ENCODE measurements at places on chromosomes 2 and 18. TPM values are rescaled to one million over a fixed set of nuclear protein-coding genes. Genes with fewer than 3 reads are reported as not detected.

DNA sequence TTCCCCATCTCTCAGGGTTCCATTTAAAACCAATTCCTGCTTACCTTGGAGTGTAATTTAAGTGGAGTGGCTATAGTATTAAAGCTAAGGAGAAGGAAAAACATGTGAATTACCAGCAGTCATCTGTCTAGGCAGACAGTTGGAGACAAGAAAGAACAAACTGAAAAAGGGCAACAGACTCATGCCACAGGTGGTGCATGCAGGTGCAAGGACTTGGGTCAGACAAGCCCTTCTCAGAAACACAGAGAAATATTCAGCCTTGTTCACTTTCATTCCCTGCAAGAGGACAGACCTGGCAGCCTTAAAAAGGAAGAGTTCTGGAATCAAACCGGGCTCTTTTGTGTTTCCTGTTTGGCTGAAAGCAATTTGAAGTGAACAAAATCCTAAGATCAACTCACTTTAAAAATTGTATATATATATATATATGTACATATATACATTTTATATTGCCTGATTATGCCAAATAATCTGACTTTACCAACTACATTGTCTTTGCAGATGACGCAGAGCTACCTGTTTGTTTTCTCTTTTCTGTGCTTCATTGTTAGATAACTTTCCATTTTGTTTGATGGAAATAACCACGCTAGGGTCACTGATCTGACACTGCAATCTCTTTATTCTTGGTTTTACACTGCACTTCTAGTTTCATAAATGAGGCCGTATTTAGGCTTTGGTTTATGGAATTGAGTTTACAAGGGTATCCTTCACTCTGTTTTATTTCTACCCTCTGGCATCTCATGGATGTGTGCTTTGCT lies 35.1 kb upstream of the VPS54 start:
- no peak for DNase-seq

The RNF125 gene
- 1.7 TPM for total RNA-seq

DNA sequence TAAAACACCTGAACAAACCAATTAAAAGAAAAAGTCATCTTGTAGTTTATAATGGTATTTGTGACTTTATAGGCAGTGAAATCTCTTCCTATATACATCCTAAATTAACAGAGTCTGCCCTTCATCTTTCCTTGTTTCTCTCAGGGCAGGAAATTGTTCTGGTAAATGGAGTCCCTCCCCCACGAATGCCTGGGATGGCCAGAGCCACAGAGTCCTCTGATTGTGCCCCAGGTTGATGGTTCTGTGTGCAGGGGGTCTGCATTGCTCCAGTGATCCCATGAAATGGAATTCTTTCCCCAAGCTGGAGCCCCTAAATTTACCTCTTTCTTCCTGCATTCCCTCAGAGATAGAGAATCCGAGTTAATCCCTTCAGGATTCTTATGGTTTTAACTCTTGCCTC lies 155.5 kb downstream of the MTX2 start:
- DNase-seq, result no peak

GRCh38 chr2:45691171-45691999 lies 39.9 kb downstream of the PRKCE start:
- DNase-seq, result no peak

DNA sequence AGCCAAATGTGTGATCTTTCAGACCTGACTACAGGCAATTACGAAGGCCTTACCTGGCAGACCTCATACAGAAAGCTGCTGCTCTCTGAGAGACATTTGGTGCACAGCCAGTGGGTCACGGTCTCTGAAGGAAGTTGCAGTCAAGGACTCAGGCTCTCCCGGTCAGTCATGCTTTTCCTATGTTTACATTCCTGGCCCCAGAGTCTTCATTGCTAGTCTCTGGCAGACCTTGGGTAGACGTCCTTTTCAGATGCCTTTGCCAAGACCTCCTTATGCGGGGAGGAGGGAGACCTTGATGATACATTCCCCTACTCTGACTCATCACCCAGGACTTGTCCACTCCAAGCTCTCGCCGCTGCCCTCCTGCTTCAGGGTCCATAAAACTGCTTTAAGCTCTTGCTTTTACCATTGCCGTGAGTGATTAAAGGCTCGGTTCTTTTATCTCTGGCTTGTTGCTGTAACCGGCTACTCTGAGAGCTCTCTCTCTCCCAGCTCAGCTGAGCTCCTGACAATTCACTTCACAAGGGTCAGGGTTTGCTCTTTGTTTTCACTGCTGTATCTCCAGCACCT lies 62.0 kb upstream of the SLC35F5 start:
- DNase-seq, result peak; percentile 60

The C2orf15 gene
- total RNA-seq, result 0.60 TPM

The MYO5B gene
- 8.4 TPM for total RNA-seq

DNA sequence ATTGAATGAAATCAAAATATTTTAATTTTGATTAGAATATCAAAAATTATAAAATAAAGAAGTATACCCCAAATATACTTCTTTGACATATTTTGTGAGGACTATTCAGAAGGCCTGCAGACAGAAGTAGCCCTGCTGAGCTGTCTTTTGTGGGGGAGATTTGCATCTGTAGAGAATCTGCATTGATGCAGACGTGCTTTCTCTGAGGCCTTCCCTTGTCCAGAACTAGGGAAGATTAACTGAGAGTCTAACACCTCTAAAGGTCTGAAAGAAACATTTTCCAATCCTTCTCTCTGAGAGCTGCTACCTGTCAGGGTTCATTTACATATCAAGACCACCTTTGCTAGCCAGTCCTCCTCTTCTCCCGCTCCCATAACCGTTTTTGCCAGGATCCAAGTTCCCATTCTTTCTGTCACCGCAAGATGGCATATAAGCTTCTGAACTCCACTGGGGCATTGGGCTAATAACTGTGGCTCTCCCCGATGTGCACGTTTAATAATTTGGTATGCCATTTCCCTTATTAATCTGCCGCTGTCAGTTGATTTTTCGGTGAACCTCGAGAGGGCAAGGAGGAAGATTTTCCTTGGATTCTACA lies 510.4 kb upstream of the CNTNAP5 start:
- no peak for DNase-seq

- DNase-seq, result peak; percentile 64
Measured at GRCh38 chr2:171600126-171600525, 77.9 kb downstream of the CYBRD1 start.

- DNase-seq, result no peak
Measured at GRCh38 chr18:23816740-23817139, 127.5 kb downstream of the LAMA3 start.

The FAP gene
- 3.0 TPM for total RNA-seq

- no peak for DNase-seq
Measured at GRCh38 chr2:157326698-157327097, 1.1 kb upstream of the ERMN start.

DNA sequence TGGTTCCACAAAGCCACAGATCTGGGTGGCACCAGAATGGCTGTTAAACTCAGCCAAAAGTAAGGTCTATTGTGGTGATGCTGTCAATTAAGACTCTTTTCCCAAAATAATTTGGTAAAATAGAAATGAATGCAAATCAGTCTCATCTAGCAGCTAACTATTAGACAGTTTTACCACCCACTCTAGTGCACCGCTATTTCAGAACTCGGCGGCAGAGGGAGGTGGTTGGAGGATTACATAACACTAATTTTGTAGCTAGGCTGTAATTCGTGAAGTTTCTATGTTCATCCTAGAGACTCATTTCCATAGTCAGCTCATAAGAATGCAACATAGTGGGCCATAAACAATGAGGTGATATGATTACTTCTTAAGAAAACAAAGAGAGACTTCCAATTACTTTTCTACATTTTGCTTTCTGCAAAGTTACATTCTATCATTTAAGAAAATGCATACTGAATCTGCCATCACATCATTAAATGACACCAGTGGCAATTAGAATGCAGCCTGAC lies 413.8 kb downstream of the FBXO15 start:
- DNase-seq, result no peak

- no peak for DNase-seq
Measured at GRCh38 chr2:121904656-121905055, 149.2 kb downstream of the TSN start.

GRCh38 chr2:234286118-234286598 lies 210.7 kb downstream of the ARL4C start:
- no peak for DNase-seq

The CMPK2 gene
- total RNA-seq, result 10.5 TPM

GRCh38 chr2:159591221-159591620 lies 25.1 kb downstream of the BAZ2B start:
- no peak for DNase-seq

DNA sequence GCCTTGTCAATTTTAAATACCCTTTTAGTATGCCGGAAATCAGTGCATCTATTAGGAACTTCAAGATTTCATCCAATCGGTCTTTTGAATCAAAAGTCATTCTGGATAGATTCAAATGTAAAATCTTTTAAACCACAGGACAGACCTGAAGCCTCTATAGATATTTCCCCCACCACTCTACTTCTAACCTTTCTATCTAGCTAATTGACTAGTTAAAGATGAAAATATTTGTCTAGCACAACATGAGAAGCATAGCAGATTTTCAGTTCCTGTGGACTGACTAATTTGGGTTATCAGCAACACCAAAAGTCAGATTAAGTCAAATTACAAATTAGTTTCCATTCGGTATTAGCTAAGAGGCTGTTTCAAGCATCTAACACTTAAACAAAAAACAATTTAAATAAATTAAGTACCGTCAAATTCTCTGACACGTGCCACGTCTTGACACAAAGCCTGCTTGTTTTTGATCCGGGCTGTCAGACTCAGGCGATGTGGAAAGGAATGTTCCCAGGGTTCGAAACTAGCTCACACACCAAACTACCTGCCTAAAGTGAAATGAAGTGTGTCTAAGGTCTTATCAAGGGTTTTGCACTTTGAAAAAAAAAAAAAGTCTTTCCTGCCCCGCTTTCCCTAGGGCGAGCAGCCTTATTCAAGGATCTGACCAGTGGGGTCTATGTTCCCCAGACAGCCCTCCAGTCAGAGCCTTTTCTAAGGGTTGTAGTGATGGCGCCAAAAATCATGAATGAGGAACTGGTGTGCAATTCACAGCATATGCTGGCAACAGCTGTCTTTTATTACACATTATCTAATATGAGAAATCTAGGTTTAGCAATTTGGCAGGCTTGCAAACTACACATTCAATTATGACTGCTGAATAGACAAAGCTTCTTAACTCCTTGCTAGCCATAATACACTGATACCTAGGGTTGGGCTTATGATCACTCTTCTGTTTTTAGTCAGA lies 4.7 kb downstream of the CYTIP start:
- no peak for DNase-seq

DNA sequence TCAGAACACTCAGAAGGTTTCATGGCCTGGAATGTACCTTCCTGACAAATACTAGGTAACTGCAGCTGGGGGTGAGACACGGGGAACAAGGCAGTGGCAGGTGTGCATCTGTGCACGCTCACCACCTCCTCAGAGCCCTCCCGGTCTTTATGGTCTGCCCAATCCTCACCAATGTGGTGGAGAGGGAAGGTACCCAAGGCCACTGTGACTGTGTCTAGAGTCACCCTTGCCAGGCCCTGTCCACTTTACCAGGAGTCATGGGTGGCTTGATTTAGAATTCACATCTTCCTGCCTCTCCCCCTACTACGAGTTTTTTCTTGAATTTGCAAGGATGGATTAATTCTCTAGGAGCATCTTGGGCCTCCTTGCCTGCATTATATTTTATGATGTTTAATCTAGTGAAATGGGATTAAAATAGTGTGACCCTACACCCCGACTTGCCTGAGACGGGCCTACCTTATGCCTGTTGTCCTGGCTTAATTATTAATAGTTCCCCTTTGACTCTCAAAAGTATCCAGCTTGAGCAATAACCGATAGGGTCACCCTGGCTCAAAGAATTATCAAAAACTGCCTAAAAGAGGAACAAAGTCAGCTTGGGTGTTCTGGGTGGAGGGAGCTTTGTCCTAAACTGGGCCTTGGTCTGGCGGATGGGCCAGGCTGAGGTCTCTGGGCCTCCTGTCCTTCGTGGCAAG lies 56.5 kb downstream of the ACAA2 start:
- no peak for DNase-seq

The FEV gene
- not detected for total RNA-seq

DNA sequence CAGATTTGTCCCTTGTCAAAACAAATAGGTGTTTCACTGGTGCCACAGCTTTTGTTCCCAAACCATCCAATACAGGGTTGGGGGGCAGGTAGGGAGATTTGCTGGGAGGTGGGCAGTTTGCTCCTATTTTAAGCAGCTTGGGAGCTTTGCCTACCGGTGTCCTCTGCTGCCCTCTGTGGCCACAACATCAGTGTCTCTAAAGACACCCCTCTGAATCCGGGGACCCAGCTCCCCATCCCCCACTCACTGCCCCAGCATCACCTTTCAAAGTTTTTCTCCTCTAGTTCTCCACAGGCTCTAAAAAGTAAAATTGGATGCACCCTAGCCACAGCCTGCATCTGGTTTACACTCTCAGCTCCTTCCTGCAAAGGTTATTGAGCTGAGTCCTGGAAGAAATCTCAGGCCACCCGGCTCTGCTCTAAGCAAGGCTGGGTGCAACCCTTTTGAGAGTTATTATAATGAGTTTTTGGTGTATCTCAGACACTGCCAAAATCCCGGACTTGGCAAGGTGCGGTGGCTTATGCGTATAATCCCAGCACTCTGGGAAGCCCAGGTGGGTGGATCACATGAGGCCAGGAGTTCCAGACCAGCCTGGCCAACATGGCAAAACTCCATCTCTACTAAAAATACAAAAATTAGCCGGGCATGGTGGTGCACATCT lies 2.9 kb upstream of the EPAS1 start:
- no peak for DNase-seq

The TMEM163 gene
- total RNA-seq, result not detected

The MYOM1 gene
- total RNA-seq, result 0.07 TPM

DNA sequence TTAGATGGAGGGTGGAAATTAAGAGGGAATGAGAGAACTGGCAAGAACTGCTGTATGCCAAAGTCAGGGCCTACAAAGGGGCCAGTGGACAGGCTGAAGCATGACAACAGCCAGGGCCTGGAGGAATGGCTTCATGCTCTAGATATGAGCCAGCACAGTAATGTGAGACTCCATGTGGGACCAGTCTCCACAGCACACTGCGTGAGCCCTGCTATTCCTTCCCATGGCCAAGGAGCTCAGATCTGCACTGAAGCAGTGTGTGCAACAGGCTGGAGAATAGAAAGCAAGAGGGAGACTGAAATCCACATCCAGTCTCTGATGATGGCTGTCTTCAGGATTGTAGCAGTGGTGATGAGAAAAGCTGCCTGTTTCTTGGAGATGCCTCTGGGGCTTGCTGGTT lies 162.8 kb downstream of the TPGS2 start:
- no peak for DNase-seq

The FNDC4 gene
- total RNA-seq, result 13.4 TPM

- no peak for DNase-seq
Measured at GRCh38 chr2:144571770-144572169, 51.9 kb upstream of the ZEB2 start.

DNA sequence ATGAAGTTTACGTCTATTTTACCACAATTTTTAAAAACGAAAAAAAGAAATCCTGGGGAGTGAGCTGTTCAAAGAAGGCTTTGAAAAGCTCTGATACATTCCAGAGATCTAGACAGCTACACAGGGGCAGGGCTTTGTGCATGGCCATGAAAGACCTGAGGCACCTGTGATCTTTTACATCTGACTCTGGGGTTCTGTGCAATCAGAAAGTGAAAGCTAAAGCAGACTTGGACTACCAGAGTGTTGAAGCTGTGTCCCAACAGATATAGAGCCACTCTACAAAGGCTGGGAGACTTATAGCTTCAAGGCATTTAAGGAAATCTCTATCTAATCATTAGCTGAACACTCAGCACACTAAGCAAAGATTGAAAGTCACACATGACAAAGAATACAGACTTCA lies 34.1 kb downstream of the PARD6G start:
- no peak for DNase-seq

Measured in foreskin keratinocyte (primary cell).